ENCODE measurements at places on chromosomes 12 and 14.

DNA sequence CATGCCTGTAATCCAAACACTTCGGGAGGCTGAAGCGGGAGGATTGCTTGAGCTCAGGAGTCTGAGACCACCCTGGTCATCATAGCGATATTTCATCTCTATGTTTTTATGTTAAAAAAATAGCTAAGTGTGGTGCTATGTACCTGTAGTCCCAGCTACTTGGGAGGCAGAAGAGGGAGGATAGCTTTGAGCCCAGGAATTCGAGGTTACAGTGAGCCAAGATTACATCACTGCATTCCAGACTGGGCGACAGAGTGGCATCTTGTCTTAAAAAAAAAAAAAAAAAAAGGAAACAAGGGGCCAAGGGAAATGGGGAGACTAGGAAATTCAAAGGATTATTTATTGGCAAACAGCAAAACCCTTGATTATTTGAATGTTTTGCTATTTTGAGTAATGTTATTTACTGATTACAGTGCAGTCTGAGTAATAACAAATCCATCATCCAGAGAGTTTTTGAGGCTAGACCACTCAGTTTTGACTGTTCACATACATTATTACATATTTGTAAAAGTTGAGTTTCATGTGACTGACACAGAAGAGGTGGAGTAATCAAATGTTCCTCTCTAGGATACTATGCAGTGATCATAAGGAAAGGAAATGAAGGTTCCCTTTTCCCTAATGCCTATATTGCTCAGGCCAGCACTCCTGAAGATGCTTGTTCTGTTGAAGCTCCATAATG lies 40.8 kb downstream of the PRKCH start:
- DNase-seq, result no peak

GRCh38 chr12:49233842-49234526 lies 30.9 kb upstream of the TUBA1C start:
- no peak for DNase-seq

GRCh38 chr14:39015360-39015961 lies 87.6 kb downstream of the SEC23A start:
- DNase-seq, result no peak

DNA sequence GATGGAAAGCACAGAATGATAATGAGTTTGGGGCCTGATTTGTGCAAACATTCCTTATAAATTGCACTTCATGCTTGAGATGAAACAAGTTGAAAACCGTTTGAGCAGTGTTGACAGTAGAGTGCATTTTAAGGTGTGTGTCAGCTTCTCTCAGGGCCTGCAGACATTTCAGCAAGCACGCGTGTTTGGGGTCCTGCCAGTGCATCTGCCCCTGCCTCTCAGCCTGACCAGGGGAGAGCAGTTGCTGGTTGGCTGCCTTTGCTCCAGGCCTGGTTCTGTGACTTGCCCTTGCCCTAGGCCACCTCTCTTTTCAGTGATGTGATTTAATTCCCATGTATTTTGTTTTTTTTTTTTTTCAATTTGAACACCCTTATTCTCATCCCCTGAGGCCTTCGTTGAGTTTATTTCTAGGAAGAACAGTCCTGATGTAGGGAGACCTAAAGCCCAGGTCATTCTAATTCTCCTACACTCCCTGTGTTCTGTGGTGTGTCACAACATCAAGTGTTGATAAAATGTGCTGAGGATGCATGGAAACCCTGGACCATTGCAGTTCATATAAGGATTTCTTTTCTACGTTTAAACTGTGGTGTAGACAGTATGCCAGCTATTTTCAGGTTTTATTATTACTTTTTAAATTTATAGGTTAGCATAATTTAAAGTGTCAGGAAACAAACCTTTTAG lies 40.1 kb upstream of the AMN start:
- DNase-seq, result no peak

GRCh38 chr14:35407306-35407630 lies 2.7 kb upstream of the NFKBIA start:
- DNase-seq, result no peak

GRCh38 chr12:117603316-117604113 lies 242.1 kb upstream of the NOS1 start:
- DNase-seq, result no peak

GRCh38 chr14:92122761-92123160 lies 992 bp downstream of the CPSF2 start:
- DNase-seq, result no peak

GRCh38 chr12:51524386-51524901 lies 66.6 kb upstream of the SCN8A start:
- no peak for DNase-seq
